Right ventricle myocardium inferior (tissue), 1 donor: ENCODE measurements at places on chromosomes 3 and 15. TPM values are rescaled to one million over a fixed set of nuclear protein-coding genes. Genes with fewer than 3 reads are reported as not detected.
A peak's percentile ranks its signal among the peaks of the same experiment; 100 is the strongest.

Gene FRMD5
- total RNA-seq, result 43.0 TPM

DNA sequence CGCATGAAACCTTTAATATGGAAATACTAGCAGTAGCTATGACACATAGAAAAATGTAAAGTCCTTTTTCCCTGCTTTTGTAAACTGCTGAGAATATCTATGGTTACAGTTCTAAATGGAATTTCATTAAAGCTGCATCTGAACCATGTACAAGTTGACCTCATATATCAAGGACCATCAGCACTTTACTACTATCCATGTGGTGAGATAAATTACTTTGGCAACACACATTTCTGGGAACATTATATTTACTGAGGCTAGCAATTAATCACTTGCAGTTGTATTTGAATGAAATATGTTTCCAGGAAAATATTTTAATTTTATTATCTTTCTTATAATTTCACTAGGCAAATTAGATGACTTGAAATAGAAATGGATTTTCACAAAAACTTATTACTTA lies 545.5 kb downstream of the NAALADL2 start:
- DNase-seq, result no peak

DNA sequence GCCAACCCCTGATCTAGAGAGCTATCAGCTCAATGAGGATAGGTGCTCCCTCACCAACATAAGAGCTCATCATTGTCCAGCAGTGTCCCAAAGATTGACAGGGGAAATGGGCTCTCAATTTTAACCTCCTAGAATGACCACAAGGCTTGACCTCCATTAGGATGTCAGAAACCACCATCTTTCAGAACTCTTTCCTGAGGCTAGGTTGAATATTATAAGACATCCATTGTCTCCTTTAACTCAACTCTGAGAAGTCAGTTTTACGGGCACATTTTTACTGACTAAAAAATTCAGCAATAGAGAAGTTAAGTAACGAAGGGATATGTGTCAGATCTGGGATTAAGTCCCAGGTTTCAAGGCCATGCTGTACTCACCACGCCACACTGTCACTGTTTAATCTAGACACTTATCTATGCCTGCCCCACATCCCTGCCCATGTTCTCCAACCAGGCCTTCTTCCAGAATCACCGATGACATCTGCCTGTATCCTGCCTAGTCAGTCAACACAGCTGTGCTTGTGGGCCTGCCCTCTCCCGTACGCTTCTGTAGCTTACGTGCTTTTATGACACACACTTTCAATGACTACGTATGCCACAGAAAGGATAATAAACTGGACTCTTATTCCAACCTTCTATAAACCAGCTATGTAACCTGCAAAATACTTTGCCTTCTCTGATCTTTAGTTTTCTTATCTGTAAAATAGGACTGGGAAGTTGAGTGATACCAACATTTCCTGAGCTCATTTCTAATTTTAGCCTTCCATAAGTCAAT lies 17.1 kb upstream of the MUC13 start:
- no peak for DNase-seq

Gene LYZL4
- total RNA-seq, result not detected

GRCh38 chr3:13166243-13167063 lies 93.2 kb upstream of the IQSEC1 start:
- DNase-seq, result no peak

DNA sequence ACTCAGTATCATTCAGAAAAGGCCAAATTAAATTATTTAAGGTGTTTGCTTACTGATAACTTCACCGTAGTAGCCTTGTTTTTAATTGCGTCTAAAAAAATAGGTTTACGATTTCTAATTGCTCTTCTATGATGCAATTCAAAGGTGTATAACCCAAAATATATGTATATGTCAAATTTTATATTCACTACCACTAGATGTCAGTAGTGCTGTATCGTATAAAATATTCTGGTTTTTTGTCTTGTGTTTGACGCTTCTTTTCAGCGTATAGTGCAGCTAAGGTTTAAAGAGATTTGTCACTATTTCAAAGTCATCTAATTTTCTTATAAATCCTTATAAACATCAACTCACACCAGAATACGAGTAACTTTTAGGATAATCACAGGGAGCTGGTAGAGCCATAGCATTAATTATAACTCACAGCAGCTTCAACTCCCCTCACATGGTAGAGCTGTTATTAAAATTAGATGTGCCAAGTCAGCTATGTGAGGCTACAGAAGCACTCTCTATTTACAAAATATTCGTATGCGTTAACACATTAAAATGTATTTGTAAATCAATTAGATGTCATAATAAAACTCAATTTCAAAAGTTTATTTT lies 3.5 kb downstream of the PFN2 start:
- no peak for DNase-seq

Gene TMEM207
- not detected for total RNA-seq

Gene MYO5A
- 7.9 TPM for total RNA-seq

Gene BUB1B
- total RNA-seq, result 2.4 TPM

DNA sequence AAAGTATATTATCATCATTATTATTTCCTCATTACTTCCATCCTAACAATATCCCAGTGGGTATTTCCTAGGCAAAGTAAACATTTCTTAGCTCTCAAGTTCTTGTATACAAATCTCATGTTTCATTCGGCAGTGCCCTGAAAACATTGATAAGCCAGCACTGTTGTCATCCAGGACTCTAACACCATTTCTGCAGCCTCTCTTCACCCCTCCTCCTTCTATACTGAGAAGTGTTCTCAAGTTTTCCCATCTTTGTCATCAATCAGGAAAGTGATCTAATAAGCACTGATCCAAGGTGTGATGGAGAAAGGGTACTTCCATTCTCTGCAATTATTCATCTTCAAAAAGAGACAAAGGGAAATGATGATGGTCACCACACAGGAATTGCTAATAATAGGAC lies 168.4 kb upstream of the CCDC54 start:
- no peak for DNase-seq

GRCh38 chr3:138078096-138078495 lies 37.3 kb downstream of the DZIP1L start:
- no peak for DNase-seq

DNA sequence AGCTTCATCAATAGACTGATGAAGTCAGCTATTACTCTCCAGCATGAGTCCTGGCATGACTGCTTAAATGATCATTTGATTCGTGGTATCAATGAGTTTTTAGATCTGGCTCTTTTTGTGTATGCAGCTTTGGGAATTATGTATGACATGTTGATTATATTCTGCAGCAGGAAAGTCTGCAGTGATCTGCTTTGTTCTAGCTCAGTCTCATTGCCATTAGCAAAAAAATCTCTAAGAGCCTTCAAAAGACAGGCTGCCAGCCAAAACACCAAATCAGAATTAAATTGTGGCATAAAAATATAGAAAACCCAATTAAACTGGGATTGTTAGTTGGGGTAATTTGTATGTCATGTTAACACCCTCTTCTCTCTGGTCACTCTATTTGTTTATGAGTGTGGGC lies 1021.0 kb upstream of the SEMA6D start:
- no peak for DNase-seq

Gene PRICKLE2
- 7.7 TPM for total RNA-seq

GRCh38 chr15:56491110-56491722 lies 26.3 kb upstream of the MNS1 start:
- no peak for DNase-seq

- no peak for DNase-seq
These were observed 15.9 kb upstream of the ACAD9 start for GRCh38 chr3:128863560-128863959.

GRCh38 chr15:31300208-31300661 lies 26.4 kb upstream of the KLF13 start:
- DNase-seq, result no peak

Gene SLCO2A1
- 7.8 TPM for total RNA-seq

Gene SCN11A
- 0.08 TPM for total RNA-seq

DNA sequence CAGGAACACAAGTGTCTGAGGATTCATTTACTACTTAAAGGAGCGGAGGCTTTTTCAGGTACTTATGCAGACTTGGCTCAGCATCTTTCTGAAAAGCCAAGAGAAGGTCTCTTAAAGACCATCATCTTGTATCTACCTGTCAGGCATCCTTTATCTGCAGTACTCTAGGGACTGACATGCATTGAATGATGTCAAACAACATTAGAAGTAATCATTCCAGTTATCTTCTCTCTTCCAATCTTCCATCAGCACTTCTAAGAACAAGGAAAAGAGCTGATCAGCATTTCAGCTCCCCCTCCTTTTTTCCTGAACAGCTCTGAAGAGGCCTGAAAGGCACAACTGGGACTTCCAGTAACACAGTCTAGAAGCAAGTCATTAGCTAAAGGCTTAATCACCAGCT lies 214.8 kb downstream of the KCNH8 start:
- DNase-seq, result no peak

GRCh38 chr15:52006702-52007340 lies 12.2 kb upstream of the MAPK6 start:
- DNase-seq, result no peak

- DNase-seq, result peak; percentile 84
These were observed 9.2 kb upstream of the ATP8B4 start for GRCh38 chr15:50128266-50128665.

- DNase-seq, result no peak
These were observed 348.6 kb downstream of the PLCL2 start for GRCh38 chr3:17233398-17233800.

GRCh38 chr3:2579206-2579605 lies 480.5 kb downstream of the CNTN4 start:
- no peak for DNase-seq

Gene SPESP1
- 4.0 TPM for total RNA-seq

Gene GABRB3
- total RNA-seq, result 2.2 TPM

DNA sequence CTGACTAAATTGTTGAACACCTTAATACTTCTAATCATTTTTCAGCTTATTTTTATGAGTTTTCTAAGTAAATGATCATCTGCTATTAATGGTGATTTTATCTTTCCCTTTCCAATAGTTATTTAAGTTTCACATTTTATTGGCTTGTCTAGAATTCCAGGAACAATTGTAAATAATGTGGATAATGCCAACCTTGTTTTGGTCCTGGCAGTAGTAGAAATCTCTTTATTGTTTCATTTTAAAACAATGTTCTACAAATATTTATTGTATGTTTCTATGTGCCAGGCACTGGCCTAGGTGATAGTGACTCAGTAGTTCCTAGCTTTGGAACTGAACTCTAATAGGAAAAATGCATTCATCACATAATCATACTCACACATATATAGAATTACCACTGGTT lies 264.1 kb downstream of the ADAMTSL3 start:
- no peak for DNase-seq

DNA sequence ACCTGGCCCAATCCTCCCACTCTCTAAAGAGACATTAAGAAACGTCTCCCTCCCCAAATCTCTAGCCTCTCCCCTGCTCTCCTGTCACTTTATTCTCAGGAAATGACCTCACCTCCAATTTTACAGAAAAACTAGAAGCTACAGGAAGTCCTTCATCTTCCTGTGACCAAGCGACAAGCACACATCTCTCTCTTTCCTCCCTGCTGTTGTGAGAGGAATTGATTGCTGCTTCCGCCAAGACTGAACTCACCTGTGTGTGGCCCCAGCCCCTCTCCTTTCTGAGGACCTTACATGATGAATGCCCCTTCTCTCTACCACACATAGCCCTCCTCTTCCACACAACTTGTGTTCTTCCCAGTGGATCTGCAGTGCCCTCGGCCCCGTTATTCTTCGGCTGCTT lies 18.2 kb downstream of the DNAJB8 start:
- DNase-seq, result no peak
